ENCODE measurements at places on chromosomes 7 and 10.

- DNase-seq: no peak
Measured at GRCh38 chr10:111548084-111548726, 471.4 kb downstream of the ADRA2A start.

DNA sequence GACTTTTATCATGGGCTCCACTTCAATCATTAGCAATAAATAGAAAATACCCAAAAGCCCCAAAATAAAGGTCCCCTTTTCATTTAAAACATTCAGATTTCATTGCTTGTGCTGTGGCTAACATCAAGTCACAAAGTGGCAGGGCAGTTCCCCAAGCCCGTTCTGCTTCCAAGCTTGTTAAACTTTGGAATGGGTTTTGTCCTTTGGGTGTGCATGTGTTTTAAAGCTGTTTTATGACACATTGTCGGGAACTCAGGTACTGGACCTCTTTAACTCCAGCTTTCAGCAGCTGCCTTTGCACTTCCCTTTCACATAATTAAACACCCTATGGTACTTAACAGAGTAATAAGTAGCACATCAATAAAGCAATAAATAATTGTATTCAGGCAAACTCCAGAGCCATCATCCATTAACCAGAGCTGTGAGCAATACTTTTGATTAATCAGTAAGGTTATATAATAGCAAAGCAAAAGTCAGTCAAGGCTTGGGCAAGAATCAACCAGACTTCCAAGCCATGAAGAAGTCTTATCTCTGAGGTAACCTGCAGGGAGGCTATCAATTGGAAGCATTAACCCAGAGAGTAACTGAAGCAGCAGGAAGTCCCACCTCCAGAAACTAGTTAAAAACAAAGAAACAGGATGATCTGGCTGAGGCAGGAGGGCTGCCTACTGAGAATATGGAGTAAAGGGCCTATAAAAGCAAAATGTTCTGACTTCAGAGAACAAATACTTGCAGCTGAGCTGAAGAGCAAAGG, 56.1 kb upstream of the ARID5B start:
- DNase-seq: no peak

GRCh38 chr10:26879744-26880143, 19.0 kb upstream of the ABI1 start:
- DNase-seq: no peak

- no peak for DNase-seq
Measured at GRCh38 chr10:75136346-75136745, 24.9 kb downstream of the SAMD8 start.

- peak; percentile 53 for DNase-seq
Measured at GRCh38 chr7:138608275-138608674, 92.9 kb downstream of the SVOPL start.

DNA sequence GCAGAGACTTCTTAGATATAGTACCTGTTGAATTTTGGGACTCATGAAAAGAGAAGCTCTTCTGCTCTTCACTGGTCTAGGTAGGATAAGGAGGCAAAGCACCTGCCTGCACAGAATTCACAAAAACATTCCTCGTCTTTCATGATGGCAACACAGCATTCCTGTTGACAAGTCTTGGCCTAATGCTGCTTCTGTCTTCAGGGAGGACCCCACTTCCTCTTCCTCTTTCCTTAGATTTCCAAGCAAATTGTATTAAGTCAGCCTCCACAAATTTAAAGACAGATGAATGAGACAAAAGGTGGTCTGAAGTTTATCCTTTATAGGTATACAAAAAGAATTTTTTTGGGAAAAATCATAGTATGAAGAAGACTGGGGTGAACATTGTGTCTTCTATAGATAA, 64.9 kb downstream of the DNAJB9 start:
- DNase-seq: no peak

DNA sequence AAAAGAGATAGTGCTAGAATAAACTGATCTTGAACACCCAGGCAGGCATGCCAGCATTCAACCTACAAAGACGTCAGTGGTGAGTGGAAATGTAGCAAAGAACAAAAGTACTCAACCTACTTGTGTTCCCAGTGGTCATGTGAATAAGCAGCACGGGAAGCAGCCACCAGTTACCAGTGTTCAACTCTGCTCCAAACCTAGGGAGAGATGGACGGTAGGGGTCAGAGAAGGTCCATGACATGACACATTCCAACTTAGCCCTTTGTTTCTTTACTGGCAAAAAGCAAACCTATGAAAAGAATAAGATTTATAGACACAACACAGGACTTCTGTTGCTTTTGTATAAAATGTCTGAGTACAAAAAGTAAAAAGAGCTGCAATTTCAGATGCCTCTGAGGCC, 511.4 kb downstream of the XPNPEP1 start:
- DNase-seq: no peak

Measured in smooth muscle cell of the brain vasculature (primary cell).